ENCODE measurements at places on chromosomes 12 and 14. TPM values are rescaled to one million over a fixed set of nuclear protein-coding genes. Genes with fewer than 3 reads are reported as not detected.

EFS gene
- 4.4 TPM for total RNA-seq

KRT72 gene
- total RNA-seq: 1.1 TPM

NR4A1 gene
- 3.9 TPM for total RNA-seq

TRIM9 gene
- 0.47 TPM for total RNA-seq

PPP1R36 gene
- total RNA-seq: 7.4 TPM

CPNE6 gene
- total RNA-seq: 3.6 TPM

CLEC4D gene
- not detected for total RNA-seq

GNB3 gene
- 0.94 TPM for total RNA-seq

RGS6 gene
- 5.8 TPM for total RNA-seq

- no peak for DNase-seq
- no peak overlapping the region for H3K4me3 ChIP-seq
- H3K36me3 ChIP-seq: no peaks in the 10 kb centered on the region
- no peaks in the 10 kb centered on the region for H3K4me1 ChIP-seq
Observed at GRCh38 chr12:132026796-132027500, 77.2 kb downstream of the EP400 start.

- DNase-seq: no peak
- no peak overlapping the region for H3K27ac ChIP-seq
- no peaks in the 10 kb centered on the region for H3K36me3 ChIP-seq
- H3K4me3 ChIP-seq: no peak overlapping the region
- H3K27me3 ChIP-seq: no peaks in the 10 kb centered on the region
Observed at GRCh38 chr14:91309756-91310280, 65.3 kb upstream of the GPR68 start.

DNA sequence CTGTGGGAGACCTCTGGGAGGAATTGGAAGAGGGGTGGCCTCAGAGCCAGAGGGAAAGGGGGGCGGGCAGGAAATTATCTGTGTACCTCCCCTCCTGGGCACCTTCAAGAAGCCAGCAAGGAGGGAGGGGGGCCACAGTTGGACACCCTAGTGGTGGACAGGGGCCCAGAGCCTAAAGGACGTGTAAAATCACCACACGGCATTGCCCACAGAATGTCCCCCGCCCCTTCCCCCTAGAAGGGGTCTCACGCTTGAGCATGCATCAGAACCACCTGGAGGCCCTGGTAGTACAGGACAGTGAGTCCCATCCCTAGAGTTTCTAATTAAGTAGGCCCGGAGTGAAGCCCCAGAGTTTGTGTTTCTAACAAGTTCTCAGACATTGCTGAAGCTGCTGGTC lies 8.2 kb downstream of the ENDOU start:
- no peak for DNase-seq
- no peak overlapping the region for H3K4me3 ChIP-seq
- H3K27ac ChIP-seq: peak overlapping the region; percentile 72
- no peaks in the 10 kb centered on the region for H3K4me1 ChIP-seq

- H3K27me3 ChIP-seq: no peaks in the 10 kb centered on the region
- no peak overlapping the region for H3K4me3 ChIP-seq
- H3K27ac ChIP-seq: no peak overlapping the region
Observed at GRCh38 chr12:70456953-70457352, 90.9 kb downstream of the KCNMB4 start.

GRCh38 chr12:1767407-1768090 lies 52.8 kb upstream of the LRTM2 start:
- no peaks in the 10 kb centered on the region for H3K36me3 ChIP-seq
- no peak overlapping the region for H3K27ac ChIP-seq
- no peak overlapping the region for H3K4me3 ChIP-seq

- H3K4me3 ChIP-seq: no peak overlapping the region
- no peaks in the 10 kb centered on the region for H3K4me1 ChIP-seq
- H3K27me3 ChIP-seq: no peaks in the 10 kb centered on the region
- DNase-seq: no peak
- H3K27ac ChIP-seq: no peak overlapping the region
Observed at GRCh38 chr12:128314611-128315010, 47.6 kb downstream of the TMEM132C start.

DNA sequence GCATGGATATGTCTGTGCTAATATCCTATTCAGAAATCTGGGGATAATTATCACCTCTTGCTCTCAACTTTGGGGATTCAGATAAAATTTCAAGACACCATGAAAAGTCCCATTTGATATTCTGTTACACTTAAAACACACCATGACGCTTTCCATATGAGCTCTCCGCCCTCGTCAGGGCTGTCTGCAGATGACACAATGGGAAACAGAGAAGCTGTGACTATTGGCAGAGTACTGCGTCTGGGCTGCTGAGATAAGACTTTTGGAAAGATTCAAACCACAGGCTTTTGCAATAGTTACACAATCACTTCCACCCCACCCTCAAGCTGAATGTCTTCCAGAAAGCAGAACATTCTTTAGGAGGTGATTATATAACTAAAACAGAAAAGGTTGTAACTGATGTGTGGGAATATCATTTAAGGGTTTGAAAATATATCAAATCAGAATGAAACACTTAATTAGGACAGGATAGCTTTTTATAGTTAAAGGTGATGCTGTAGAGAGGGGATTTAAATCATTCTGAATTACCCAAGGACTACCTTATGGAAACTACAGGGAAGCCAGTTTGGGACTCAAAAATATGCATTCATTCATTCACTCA lies 75.3 kb upstream of the TMPO start:
- no peaks in the 10 kb centered on the region for H3K27me3 ChIP-seq
- peak overlapping the region; percentile 35 for H3K27ac ChIP-seq
- no peak overlapping the region for H3K4me3 ChIP-seq
- no peaks in the 10 kb centered on the region for H3K36me3 ChIP-seq

- H3K27me3 ChIP-seq: no peaks in the 10 kb centered on the region
- H3K4me3 ChIP-seq: no peak overlapping the region
- no peaks in the 10 kb centered on the region for H3K36me3 ChIP-seq
- no peaks in the 10 kb centered on the region for H3K4me1 ChIP-seq
- H3K27ac ChIP-seq: no peak overlapping the region
Observed at GRCh38 chr12:116515684-116516083, 43.5 kb upstream of the MAP1LC3B2 start.

DNA sequence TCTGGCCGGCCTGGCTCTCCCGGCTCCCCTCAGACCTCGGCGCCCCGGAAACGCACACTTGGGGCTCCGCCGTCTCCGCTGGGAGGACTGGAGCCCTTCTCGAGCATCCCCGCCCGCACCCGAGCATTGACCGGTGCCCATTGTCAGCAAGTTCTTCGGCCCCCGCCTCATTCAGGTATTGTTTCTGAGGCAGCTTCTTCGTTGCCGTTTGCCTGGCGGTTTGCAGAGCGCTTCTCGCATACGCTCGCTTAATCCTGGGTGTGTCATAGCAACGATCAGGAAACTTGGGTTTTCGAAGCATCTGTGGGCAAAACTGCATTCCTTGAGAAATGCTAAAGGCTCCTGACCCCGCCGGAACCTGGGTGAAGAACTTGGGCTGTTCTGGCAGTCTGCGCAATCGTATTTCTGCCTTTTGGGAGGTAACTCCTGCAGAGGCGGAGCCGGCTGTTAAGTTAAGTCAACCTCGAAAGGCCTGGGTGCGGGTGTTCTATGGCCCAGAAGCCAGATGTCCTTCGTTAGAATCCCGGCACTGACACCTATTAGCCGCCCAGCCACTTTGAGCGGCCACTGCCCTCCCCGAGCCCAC lies 518 bp downstream of the GSKIP start:
- H3K27ac ChIP-seq: peak overlapping the region; percentile 81
- H3K4me1 ChIP-seq: no peaks in the 10 kb centered on the region
- H3K27me3 ChIP-seq: no peaks in the 10 kb centered on the region
- peak overlapping the region; percentile 99 for H3K4me3 ChIP-seq

DNA sequence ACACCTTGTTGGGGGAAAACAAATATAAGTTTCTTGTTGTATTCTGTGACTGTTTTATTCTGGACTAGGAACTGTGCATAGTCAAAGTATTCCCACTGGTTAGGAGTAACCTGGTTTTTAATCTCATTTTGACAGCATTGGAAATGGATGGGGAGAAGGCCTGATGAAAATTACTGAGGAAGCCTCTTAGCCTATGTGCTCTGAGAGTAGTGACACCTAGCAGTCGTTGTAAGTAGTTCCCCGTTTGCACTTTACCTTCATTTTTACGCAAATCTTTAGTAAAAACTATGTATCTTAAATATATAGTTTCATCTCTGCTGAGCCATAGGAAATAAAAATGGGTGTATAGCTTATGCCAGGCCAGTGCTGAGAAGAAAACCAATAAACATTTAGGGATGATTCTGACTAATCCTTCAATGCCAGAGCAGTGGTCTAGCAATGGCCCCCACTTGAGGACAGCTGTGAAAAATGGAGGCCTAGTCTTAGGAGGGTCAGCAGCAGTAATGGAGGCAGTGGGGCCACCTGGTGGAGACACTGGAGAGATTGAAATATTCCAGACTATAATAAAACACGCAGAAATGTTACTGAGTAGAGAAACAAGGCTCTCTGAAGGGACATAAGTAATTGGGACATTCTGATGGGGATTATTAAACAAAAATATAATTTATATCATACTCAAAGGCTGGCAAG lies 133.2 kb upstream of the NOVA1 start:
- H3K36me3 ChIP-seq: no peaks in the 10 kb centered on the region
- H3K4me3 ChIP-seq: no peak overlapping the region
- H3K4me1 ChIP-seq: no peaks in the 10 kb centered on the region
- H3K27ac ChIP-seq: no peak overlapping the region

Measured in Peyer's patch (tissue), 4 donors.